ENCODE measurements at places on chromosomes 7 and 10. TPM values are rescaled to one million over a fixed set of nuclear protein-coding genes. Genes with fewer than 3 reads are reported as not detected.

Gene GATA3
- 4.8 TPM for total RNA-seq

Gene GPR15LG
- total RNA-seq, result 0.21 TPM

Gene ACTL6B
- total RNA-seq, result not detected

Gene CTAGE15
- total RNA-seq, result not detected

Gene PRSS37
- not detected for total RNA-seq

Gene HABP2
- 0.14 TPM for total RNA-seq

Gene UNCX
- total RNA-seq, result not detected

Gene AKR1C8
- 0.07 TPM for total RNA-seq

Gene OR6V1
- not detected for total RNA-seq

Gene ADCYAP1R1
- total RNA-seq, result 0.03 TPM

Gene PRKG1
- total RNA-seq, result not detected

Gene NAT16
- 0.12 TPM for total RNA-seq

Gene PILRA
- 3.3 TPM for total RNA-seq

Gene RNF148
- not detected for total RNA-seq

Gene OPN1SW
- not detected for total RNA-seq

Gene LRRC17
- total RNA-seq, result not detected

Gene MKX
- not detected for total RNA-seq

Gene TDRD1
- not detected for total RNA-seq
